ENCODE measurements at places on chromosomes 6 and 20.

DNA sequence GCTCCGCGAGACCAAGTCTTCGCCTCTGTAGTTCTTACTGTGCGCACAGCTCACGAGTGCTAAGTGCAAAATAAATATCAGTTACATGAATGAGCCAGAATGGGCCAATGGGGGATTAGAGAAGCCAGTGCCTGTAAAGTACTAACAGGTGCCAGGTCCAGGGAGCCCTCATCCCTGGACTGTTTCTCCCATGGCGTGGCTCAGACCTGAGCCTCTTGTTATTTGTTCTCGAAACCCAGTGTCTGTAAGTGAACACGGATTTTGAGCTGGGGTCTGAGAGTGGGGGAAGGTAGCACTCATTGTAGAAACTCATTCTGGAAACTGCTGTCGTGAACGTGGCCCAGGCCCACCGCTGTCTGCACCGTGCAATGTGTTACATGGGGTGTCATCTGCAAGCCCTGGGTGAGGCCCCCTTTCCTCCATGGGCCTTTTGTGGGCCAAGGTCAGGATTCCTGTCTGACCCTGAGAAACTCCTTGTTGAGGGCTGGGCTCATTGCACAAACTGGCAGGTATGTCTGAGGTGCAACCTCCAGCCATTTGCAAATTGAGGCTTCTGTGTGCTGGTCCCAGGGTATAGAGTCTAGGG lies 154.7 kb downstream of the SYCP2 start:
- DNase-seq, result no peak

- no peak for DNase-seq
These were observed 50.8 kb upstream of the DSN1 start for GRCh38 chr20:36824142-36824940.

DNA sequence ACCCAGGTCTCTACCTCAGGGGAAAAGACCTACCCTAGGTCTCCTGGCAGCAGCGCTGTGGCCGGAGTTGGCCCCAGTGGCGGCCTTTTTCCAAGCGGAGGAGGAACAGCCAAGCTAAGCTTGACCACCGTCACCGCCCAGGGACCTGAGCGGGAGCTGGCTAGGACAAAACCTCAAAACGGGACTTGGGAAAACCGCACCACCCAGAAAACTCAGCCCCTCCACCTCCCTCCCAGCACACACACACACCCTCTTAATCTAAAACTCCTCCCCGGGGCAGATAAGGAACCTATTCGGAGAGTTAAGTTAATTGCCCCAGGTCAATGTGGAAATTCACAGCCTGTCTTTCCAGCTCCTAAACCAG lies 2.7 kb upstream of the TRERF1 start:
- no peak for DNase-seq

GRCh38 chr6:121724576-121724975 lies 289.1 kb downstream of the GJA1 start:
- DNase-seq, result no peak

DNA sequence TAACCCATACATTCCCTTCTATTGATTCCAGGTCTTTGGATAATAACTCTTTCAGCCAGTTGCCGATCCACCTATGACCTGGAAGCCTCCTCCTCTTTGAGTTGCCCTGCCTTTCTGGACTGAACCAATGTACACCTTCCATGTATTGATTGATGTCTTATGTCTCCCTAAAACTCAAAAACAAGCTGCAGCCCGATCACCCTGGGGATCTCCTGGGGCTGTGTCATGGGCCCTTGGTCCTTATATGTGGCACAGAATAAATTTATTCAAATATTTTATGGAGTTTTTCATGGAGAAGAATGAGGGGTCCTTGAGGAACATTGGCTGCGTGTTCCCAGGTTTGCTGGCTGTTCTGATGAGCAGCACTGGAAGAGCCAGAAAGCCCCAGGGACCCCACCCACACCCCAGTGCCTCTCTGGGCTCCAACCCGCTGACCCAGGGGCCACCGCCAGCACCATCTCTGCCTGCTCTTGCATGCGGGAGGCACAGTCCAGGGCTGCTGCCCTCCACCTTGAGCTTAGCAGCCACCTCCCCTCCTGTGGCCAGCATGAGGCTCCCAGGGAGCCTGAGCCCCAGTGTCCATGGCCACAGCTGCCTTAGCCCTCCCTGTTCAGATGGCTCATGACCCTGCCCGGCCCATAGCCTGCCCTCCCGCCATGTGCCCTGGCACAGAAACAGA lies 36.5 kb upstream of the CST7 start:
- no peak for DNase-seq

DNA sequence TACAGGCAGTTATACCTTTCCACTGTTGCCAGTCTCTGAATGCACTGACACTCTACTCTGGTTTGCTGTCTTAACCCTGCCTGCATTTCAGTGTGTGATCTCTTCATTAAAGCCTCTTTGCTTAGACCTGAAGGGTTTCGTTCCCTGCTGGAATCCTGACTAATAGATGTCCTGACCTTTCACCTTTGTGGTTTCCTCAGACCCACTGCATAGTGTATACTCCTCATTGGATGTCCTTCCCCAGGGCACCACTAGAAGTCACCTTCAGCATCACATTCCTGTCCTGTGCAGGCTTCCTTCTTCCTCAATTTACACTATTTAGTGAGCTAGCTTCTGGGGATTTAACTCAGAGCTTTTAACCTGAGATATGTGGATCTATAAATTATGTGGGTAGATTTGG lies 120.6 kb downstream of the RCAN2 start:
- no peak for DNase-seq

DNA sequence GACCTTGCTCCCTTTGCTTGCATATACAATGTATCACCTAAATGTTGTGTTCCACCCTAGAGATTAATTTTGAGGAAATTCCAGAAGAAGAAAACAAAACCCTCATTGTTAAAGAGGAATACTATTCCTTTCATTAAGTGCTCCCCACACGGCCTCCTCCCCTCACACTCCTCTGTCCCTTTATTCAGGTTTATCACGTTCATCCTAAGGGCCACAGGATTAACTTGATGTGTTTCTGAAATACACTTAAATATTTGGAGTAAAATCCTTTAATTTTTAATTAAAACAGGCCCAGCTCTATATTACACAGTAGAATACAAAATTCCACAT lies 89.4 kb upstream of the MRPS10 start:
- no peak for DNase-seq

DNA sequence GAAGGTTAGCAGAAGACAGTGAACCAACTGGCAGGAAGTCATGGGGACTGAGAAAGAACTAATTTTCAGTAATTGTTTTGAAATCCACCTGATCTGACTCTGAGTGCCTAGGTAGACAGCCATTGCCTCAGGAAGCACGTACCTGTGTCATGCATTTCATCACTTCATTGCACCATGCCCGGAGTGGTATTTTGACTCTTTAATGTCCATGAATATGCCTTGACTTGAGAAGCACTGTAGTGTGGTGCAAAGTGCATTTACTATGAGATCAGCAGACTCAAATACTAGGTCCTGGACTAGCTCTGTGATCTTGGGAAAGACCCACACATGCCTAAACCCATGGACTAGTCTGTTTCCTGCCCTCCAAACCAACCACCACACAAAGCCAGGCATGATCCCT lies 370.9 kb upstream of the MARCKS start:
- no peak for DNase-seq

DNA sequence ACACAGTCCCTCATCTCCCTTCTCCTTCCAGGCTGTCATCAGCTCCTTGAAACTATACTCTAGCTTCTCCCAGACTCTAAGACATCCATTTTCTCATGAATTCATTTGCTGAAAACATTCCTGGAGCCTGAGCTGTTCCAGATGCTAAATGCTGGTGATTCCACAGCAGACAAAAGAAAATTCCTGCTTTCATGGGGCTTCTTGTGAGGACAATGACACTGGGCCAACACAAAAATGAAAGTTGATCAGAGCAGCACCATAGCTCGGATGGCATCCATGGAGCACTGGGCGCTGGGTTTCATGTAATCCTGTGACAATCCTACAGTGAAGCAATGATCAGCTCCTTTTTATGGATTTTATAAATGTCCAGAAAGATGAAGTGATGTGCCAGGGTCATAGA lies 47.4 kb upstream of the STX16 start:
- no peak for DNase-seq

GRCh38 chr20:5168651-5169396 lies 42.0 kb downstream of the CDS2 start:
- DNase-seq, result no peak

DNA sequence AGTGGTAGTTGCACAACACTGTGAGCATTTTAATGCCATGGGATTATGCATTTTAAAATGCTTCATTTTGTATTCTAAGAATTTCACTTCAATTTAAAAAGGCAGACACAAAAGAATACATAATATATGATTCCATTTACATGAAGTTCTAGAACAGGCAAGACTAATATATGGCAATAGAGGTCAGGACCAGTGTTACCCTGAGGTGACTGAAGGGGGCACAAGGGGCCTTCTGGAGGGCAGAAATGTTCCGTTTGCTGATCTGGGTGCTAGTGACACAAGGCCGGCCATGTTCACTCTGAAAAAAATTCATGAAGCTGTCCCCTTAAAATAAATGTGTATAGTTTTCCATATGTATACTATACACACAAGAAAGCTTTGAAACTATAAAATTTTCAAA lies 28.5 kb downstream of the TASP1 start:
- DNase-seq, result no peak

DNA sequence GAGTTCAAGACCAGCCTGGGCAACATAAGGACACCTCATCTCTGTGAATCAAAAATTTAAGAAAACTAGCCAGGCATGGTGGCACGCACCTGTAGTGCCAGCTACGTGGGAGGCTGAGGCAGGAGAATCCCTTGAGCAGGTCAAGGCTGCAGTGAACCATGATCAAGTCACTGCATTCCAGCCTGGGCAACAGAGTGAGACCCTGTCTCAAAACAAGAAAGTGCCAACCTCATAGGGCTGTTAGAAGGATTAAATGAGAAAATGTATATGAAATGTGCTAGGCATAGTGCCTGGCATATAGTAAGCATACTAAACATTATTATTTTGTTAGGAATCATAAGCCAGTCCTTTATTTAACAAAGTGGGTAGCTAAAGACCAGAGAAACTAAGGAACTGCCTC lies 9.1 kb upstream of the MDGA1 start:
- no peak for DNase-seq

- no peak for DNase-seq
These were observed 86.3 kb upstream of the PROKR2 start for GRCh38 chr20:5402903-5403531.

Measured in activated naive CD4-positive, alpha-beta T cell treated with anti-CD3 and anti-CD28 coated beads, Interleukin-2, amount 50 U/mL, for 16 hours (primary cell).